ENCODE measurements at places on chromosomes 3 and 15.

DNA sequence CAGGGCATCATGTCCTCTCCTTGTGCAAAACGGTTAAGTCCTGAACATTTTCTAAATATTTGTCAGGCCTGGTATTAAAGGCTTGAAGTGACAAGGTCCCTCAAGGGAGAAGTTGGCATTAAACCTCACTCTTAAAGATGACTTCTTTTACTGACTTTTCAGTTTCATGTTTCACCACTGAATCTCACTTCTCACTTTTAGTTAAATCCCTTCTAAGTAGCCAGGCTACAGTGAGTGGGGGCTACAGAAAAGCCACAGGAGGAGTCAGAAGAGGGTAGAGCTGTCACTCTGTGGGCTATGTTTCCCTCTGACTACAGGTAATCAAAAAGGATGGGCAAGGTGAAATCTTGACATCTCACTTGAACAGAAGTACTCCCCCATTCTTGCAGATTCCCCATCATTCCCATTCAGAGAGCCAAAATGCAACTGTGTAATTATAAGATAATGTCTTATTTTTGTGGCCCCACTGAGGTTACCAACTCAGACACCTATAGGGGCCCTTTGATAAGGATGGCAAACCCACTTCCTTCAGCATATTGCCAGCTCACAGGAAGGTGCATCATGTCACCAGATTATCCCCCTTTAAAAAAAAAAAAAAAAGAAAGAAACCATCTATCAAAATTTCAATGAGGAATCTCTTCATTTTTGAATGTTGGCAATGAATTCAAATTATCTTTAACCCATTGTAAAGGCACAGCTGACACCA lies 790.1 kb upstream of the CFAP20DC start:
- no peak for DNase-seq

DNA sequence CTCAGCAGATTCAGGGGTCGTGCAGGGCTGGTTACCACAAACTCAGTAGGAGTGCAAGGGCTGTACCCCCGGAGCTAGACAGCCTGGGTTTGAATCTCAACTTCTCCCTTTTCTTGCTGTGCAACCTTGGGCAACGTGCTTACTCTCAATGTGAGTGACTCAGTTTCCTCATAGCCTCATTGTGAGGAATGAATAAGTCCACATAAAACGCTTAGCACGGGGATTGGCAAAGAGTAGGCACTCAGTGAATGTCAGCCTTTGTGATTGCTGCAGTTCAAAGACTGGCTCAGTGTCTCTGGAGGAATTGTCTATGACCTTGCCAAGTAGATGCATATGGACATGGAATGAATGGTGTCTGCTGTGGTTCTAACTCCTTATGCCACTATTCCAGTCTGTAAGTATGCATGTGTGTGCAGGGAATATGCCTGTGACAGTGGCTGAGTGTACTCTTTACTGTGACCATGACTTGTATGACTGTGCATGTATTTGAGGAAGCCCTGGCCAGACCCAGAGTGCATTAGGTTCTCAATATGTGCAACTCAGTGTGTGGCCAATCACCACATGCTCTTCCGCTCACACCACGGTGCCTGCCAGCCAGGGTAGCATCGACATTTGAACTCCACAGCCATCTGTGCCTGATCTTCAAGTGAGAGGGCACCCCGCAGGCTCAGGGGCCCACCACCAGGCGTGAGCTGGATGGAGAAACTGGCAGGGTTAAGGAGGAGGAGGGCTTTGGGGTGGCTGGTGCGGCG lies 900 bp upstream of the HYAL3 start:
- DNase-seq, result no peak

DNA sequence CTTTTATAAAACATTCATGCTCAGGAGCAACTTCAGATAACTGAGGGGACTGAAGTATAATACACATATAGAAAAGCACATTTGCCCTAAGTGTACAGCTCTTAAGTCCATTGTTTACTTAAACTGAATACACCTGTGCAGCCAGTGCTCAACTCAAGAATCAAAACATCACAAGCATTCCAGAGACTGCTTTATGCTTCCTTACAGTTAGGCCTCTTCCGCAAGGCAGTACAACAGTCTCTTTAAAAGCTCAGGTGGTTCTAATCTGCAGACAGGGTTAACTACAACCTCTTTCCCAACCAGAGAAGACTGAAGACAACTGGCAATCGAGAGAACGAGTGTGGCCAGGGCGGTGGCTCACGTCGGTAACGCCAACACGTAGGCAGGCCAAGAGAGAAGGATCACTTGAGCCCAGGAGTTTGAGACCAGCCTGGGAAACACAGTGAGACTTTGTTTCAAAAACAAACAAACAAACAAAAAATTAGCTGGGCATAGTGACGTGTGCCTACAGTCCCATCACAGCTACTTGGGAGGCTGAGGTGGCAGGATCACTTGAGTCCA lies 16.9 kb downstream of the MCCC1 start:
- no peak for DNase-seq

- DNase-seq, result no peak
Observed at GRCh38 chr3:127714125-127714571, 41.4 kb downstream of the ABTB1 start.

- DNase-seq, result no peak
Observed at GRCh38 chr3:38978729-38979128, 73.0 kb downstream of the SCN11A start.

DNA sequence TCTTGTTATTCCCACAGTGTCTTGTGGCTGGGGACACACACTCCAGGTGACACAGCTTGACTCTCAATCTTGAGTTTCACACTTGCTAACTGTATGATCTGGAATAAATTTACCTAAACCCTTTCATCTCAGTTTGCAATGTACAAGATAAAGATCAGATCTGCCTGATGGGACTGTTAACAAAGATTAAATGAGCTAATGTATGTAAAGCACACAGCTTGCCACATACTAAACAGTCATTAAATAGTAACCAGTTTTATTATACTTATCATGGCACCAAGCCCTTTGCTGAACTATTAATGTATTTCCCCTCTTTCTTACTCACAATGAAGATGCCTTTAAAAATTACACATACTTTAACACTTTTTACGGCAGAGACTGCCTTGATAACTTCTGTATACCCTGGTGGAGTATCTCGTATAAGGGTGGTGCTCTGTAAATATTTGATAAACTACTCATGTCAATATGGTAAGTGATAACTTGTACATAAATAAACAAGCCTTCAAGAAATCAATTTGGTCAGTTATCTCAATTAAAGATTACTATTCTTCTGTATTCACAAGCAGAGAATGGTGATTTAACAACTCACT lies 184.5 kb downstream of the STAG1 start:
- no peak for DNase-seq

GRCh38 chr15:68029959-68030358 lies 24.2 kb upstream of the PIAS1 start:
- no peak for DNase-seq

- no peak for DNase-seq
Observed at GRCh38 chr3:196650740-196651311, 11.3 kb downstream of the NRROS start.

GRCh38 chr3:32436816-32437189 lies 45.1 kb downstream of the CMTM7 start:
- no peak for DNase-seq

DNA sequence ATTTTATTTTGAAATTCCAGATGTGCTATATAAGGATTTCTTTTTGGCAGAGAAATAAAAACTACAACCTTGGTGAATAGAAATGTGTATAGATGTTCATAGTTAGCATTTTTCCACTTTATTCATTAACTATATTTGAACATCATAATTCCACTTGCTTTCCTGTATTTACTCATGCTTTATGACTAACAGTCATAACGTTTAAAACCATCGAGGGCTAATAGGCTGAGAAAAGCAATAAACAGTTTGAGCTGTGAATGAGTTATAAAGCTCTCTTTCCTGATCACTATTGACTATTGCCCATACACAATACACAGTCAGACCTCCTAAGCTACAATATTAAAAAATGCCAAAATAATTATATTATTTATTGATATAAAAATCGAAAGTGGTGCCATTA lies 502.1 kb upstream of the RASGRP1 start:
- DNase-seq, result no peak

GRCh38 chr3:80434366-80434765 lies 666.6 kb upstream of the ROBO1 start:
- DNase-seq, result no peak

- no peak for DNase-seq
Observed at GRCh38 chr3:42786212-42786611, 13.2 kb upstream of the CCDC13 start.

- DNase-seq, result no peak
Observed at GRCh38 chr15:31840849-31841476, 189.4 kb upstream of the CHRNA7 start.

GRCh38 chr3:129398803-129399144 lies 29.7 kb downstream of the EFCAB12 start:
- no peak for DNase-seq

GRCh38 chr15:56989411-56989924 lies 71.0 kb downstream of the TCF12 start:
- no peak for DNase-seq

- DNase-seq, result no peak
Observed at GRCh38 chr15:51766341-51766740, 14.9 kb downstream of the TMOD2 start.

DNA sequence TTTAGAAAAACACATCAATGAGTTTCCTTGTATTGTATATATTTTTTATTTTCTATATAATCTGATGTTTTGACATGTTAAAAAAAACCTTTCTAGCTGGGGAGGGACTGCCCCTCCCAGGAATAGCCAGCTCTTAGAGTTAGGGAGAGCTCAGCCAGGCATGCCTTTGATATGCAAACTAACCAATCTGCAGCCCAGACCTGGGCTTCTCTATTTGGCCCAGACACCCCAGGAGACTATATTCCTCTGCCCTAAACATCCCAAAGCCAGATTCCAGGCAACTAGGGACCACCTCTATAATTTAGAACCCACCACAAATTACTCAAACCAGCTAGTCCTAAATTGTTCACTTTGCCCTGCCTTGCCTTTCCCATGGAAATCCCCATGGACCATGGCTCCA lies 390.9 kb upstream of the ADAMTS9 start:
- no peak for DNase-seq

DNA sequence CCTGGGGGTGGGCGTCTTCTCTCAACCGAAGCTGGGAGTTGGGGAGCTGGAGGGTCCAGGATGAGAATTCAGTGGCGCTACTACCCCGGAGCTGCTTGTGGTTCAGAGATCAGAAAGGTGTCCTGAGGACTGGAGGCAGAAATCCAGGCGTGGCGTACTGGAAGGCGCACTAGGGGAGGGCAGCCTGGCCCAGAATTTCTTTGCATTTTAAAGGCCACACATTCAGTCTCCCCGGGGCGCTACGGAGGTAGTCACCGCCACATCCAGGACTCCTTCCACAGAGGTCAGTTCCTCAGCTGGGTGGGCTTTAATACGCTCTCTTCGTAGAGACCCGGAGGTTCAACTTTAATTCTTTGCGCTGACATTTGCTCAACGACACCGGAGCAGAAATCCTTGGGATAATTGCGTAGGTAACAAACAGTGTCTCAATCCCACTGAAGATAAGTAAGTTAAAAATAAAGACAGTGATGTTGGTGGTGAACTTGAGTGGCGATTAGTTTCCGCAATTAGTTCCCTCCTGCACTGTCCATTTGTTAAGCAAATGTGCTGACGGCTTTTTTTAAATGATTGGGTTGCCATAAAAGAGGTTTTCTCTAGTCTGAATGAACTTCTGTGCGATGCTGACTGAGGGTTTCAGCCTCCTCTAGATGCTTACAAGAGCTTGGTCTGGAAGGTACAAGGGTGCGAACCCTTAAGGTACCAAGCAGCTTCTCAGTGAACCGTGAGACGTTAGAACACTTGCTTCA lies 535 bp downstream of the MCTP2 start:
- DNase-seq, result no peak

GRCh38 chr3:43978708-43979107 lies 263.0 kb upstream of the TOPAZ1 start:
- no peak for DNase-seq

DNA sequence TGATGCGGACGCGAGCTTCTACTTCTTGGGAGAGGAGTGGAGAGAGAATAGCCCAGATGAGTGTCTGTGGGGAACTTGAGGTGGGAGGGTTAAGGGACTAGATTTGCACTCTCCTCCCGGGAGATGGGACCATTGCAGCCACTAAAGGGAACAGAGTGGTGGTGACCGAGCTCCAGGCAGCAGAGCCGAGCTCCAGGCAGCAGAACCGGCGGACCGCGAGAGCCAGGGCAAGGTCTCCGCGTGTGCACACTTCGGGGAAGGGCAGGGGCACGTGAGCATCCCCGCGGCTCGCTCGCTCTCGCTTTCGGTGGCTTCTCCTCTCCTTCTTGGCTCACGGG lies 1.1 kb downstream of the IGDCC3 start:
- no peak for DNase-seq

DNA sequence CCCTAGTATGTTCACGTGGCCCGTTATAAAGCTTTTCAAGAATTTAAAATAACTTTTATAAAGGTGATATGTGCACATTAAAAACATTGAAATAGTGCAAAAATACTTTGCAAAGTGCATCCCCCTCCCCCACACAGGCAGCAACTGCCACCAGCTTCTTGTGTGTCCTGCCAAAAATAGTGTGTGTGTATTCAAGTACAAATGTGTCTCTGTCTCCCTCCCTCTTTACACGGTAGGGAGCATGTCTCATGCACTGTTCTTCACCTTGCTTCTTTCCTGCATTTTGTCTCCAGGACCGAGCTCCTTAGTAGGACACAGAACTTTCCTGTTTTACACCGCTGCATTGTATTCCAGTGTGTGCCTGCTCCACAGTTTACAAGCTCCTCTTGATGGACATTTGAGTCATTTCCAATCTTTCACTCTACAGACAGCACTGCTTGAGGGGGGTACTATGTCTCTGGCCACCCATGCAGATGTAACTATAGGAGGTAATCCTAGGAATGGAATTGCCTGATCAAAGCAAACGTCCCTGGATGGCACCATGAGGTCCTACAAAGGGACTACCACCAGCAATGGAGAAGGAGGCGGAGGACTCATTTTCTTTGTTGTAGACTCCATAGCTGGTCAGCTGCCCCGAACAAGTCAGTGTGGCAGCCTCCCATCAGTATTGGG lies 52.4 kb downstream of the SLC6A6 start:
- DNase-seq, result no peak

DNA sequence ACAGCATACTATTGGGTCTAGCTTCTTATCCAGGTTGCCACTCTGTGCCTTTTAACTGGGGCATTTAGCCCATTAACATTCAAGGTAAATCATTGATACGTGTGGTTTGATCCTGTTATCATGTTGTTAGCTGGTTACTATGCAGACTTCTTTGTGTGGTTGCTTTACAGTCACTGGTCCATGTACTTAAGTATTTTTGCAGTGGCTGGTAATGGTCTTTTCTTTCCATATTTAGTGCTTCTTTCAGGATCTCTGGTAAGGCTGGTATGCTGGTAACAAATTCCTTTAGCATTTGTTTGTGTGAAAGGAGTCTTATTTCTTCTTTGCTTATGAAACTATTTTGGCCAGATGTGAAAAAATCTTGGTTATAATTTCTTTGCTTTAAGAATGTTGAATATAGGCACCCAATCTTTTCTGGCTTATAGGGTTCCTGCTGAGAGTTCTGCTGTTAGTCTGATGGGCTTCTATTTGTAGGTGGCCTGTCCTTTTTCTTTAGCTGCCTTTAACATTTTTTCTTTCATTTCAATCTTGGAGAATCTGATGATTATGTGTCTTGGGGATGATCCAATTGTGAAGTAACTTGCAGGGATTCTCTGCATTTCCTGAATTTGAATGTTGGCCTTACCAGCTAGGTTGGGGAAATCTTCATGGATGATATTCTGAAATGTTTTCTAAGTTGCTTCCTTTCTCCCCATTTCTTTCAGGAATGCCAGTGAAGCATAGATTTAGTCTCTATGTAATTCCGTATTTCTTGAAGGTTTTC lies 39.3 kb downstream of the CCR1 start:
- DNase-seq, result no peak

Data from stimulated activated CD8-positive, alpha-beta memory T cell treated with anti-CD3 and anti-CD28 coated beads, Interleukin-2, amount 100 ng/mL, for 1 hour (primary cell).